CD14-positive monocyte (primary cell): ENCODE measurements at places on chromosomes 6 and 20.

DNA sequence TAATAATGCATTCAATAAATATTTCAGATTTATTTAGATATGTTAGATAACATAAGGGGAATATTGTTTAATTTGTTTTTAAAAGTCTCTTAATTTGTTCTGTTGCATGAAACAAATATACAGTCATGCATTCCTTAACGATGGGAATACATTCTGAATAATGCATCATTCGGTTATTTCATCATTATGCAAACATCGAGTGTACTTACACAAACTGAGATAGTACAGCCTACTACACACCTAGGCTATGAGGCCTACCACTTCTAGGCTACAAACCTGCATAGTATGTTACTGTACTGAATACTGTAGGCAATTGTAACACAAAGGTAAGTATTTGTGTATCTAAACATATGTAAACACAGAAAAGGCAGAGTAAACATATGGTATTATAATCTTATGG is 118.7 kb downstream of the EPHA7 start:
- DNase-seq = no peak

- no peak for DNase-seq
Measured at GRCh38 chr6:130831607-130832006, 4.4 kb downstream of the SMLR1 start.

DNA sequence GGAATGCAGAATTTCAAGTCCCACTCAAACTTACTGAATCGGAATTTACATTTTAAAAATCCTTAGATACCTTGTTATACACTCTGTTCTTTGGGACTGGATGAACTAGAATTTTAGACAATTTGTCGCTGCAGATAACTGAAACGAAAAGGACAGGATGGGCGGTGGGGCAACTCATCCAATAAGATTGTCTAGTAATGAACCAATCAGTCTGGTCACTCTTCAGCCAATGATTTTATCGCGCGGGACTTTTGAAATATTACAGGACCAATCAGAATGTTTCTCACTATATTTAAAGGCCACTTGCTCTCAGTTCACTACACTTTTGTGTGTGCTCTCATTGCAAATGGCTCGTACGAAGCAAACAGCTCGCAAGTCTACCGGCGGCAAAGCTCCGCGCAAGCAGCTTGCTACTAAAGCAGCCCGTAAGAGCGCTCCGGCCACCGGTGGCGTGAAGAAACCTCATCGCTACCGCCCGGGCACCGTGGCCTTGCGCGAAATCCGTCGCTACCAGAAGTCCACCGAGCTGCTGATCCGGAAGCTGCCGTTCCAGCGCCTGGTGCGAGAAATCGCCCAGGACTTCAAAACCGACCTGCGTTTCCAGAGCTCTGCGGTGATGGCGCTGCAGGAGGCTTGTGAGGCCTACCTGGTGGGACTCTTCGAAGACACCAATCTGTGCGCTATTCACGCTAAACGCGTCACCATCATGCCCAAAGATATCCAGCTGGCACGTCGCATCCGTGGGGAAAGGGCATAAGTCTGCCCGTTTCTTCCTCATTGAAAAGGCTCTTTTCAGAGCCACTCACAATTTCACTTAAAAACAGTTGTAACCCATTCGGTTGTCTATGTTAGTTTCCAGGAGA is 41.9 kb upstream of the HFE start:
- DNase-seq = peak; percentile 90

DNA sequence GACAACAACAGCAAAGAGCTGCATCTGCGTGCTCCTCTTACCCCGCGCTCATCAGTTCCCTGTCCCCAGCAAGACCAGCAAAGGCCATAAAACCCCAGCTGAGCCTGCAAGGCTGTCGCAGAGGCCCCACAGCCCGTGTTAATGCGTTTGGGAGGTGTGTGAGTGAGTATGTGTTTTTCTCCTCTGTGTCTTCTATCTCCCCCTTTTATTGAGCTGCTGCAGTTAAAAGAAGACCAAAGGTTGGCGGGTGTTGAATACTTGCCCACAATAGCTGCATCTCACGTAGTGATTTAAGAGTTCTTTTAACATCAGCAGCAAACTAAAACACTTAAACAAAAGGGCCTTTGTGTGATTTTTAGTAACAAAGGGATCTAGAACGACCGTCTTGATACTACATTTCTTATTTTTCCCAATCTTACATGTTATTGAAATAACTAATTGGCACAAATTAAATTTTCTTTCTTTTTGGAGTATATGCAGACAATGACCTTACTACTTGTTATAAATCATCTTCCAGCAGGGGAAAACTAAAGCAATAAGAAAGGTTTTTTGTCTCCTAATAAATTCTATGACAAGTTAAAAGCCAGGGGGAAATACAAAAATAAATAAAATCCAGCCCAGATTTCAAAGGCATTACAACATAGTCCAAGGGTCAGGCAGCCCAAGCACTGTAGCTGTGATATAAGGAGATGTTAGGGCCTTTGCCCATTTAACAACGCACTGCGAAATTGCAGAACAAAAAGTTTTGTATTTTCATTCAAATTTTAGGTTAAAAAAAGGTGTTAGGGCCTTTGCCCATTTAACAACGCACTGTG is 27.2 kb upstream of the CNKSR3 start:
- no peak for DNase-seq

DNA sequence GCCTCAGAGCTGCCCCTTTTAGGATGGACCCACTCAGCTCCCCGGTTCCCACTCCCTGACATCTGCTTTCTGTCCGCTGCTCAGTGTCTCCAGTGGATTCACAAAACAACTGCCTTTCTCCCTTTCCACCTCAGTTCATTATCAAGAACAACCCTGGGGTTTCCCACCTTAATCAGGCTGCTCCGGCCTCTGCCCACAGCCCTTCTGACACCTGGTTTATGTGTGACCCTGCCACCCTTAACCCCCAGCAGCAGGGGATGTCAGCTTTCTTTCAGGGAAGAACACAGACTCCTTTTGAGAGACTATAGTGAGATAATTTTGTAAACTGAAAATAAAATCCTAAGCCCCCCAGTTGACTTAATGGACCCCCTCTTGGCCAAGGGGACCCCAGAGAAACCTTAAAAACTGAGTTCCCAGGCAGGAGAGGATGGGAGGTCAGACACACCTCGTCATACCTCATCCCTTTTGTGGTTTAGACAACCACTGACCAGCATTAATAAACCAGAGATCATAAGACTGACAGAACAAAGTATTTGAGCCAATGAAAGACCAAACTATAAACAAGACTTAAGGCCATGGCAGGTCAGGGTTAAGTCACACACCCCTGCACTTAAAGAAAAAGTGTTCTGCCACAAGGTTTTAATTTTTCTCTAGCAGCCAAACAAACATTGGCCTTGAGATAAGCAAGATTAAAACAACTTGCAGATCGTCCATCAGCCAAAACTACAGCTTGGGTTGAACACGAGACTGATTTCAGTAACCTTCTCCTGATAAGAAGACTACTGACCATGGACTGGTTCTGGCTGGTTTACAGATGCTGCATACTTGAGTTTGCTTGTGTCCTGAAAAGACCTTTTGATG is 42.4 kb upstream of the DDR1 start:
- DNase-seq = no peak

- no peak for DNase-seq
Measured at GRCh38 chr6:69801711-69802110, 4.9 kb upstream of the LMBRD1 start.

DNA sequence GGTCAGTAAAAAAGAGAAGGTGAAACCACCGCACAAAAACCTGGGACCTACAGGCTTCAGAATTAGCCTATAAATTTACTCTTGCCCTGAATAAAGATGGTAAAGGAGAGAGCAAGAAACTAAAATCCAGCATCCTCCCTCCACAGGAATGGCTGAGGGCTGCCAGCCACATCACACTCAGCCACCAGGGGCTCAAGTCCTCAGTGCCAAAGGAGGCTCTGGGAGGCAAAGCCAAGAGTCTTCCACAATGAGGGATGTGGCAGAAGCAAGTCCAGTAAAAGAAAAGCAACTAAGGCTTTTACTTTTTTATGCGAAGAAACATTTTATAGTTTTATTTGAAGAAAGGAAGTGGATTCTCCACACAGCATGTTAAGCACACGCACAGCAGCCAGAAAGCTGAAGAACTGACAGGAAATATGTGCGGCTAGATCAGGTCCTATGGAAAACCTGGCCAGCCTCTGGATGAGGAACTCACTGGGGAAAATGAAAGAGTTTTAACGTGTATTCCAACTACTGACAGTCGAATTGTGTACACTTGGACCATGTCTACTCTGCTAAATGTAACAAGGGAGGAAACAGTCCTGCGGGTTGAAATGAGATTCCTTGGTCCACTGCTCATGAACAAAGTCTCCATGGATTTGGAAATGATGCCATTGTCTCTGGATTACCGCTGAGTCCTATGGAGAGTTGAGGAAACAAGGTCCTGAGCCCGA is 219.4 kb upstream of the SSTR4 start:
- no peak for DNase-seq
